ENCODE measurements at places on chromosomes 2 and 18.

DNA sequence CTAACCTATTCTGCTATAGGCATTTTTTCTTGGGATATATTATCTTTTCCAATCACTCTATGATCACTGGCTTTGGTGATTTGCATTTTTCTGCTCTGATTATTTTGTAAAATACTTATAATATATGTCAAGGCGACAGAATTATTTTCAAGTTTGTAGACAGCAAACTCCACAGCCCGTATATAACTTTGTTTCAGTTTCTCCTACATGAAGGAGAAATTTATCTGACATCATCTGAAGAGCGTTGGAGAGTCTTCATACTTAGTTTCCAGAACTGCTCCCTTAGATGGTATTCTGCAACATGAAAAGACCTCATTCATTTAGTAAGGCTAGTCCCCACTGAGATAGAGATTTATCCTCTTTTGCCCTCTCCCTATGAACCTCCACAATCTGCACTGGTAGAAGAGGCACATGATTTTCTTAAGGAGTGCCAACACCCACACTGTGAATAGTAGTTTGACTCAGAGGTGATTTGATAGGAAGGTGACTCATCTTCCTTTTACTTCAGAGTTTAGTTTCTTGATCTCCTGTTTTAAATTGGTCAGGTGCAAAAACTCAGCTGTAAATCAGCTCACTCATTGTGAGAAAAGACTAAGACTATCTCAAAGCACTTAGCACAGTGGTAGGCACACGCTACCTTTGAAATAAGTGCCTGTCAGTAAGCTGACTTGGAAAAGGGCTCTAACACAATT, 1848.6 kb upstream of the CELF4 start:
- no peak for DNase-seq

- no peak for DNase-seq
Observed at GRCh38 chr18:644395-645004, 13.0 kb upstream of the TYMS start.

- DNase-seq, result no peak
Observed at GRCh38 chr18:10164271-10165071, 250.7 kb downstream of the VAPA start.

GRCh38 chr2:237488901-237489860, 2.1 kb downstream of the MLPH start:
- DNase-seq, result no peak

GRCh38 chr2:239264492-239264837, 136.4 kb downstream of the HDAC4 start:
- DNase-seq, result no peak

DNA sequence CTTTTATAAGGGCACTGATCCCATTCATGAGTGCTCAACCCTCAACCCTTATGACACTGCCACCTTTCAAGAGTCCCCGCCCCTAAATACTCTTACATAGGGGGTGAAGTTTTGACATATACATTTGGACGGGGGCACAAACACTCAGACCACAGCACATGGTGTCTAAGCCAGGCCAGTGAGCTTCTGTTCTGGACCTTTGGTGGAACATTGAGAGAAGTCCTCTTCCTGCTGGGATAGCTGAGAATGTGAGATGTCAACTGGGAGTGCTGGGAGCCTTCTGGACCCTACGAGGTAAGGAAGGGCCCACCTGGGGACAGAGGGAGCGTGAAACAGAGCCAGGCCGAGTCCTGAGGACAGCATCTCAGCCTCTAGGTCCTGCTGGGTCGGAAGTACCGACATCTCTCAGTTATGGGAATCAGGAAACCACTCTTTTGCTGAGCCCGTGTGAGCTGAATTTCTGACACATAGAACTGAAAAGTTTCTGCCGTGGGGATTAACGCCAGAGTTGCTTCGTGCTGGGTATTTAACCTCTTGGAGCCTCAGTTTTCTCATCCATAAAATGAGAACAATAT, 114.9 kb downstream of the PDCL3 start:
- DNase-seq, result no peak

Data from stimulated activated CD4-positive, alpha-beta T cell treated with anti-CD3 and anti-CD28 coated beads, TNF-alpha, amount 100 ng/mL, for 1 hour (primary cell).